Esophagus squamous epithelium (tissue), 5 donors: ENCODE measurements at places on chromosomes 1 and 21. TPM values are rescaled to one million over a fixed set of nuclear protein-coding genes. Genes with fewer than 3 reads are reported as not detected.

DNA sequence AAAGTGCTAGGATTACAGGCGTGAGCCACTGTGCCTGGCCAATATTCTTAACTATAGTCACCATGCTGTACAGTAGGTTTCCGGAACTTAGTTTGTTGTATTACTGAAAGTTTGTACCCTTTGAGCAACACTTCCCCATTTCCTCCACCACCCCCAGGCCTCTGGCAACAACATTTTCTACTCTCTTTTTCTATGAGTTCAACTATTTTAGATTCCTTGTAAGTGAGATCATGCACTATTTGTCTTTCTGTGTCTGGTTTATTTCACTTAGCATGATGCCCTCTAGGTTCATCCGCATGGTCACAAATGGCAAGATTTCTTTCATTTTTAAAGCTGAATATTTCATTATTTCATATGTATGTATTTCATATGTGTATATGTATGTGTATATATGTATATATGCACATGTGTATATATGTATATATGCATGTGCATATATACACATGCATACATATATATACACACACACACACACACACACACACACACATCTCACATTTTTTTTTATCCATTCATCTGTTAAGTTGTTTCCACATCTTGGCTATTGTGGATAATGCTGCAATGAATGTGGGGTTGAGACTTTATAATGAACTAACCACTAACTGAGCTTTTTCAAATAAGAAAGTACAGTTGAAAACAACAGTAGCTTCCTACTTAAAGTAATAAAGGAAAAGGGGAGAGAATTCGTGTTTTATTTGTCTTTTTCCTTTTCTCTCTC, 256.8 kb upstream of the C1orf105 start:
- H3K4me1 ChIP-seq: no peaks in the 10 kb centered on the region
- no peak for DNase-seq
- no peaks in the 10 kb centered on the region for H3K27me3 ChIP-seq
- H3K27ac ChIP-seq: no peak overlapping the region
- no peak overlapping the region for H3K4me3 ChIP-seq

DNA sequence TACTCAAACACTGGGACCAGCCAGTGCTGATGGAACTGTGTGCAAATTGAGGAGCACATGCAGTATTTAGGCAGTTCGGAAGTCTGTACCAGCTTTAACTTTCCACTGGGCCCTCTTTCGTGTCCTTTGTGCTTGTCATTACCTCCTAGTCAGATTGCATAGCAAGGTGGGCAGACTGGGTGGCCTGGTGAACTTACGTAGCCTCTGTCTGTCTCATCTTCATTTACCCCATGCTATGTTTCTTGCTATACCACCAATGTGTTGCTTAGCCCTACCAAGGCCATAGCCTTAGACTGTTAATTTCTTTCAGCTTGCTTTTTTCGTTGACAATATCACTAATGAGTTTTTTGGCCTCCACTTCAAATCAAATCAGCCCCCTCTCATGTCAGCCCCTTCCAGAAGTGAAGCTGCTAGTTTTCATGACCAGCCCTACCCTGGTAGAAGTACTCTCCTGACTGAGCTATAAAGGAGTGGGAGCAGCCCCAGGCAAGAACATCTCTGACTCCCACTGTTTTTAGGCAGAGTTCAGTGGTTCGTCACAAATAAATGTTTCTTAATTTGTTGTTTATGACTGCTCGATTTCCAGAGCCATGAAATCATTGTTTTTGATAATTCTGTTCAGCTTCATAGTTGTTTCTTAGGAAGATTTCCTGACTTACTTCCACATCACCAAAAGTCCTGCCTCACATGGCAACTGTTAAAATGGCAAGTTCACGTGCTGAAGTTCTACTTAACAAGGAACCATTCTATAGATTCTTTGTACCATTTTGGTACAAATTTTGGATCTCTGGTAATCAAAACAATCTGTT, 19.3 kb downstream of the PRKACB start:
- no peak overlapping the region for H3K4me3 ChIP-seq
- H3K36me3 ChIP-seq: no peaks in the 10 kb centered on the region
- H3K27me3 ChIP-seq: no peaks in the 10 kb centered on the region
- DNase-seq: no peak
- H3K4me1 ChIP-seq: no peaks in the 10 kb centered on the region

GRCh38 chr1:91897016-91897415, 11.1 kb upstream of the TGFBR3 start:
- no peak overlapping the region for H3K4me3 ChIP-seq
- peaks cover 6% of the 10 kb centered on the region for H3K4me1 ChIP-seq
- H3K27me3 ChIP-seq: no peaks in the 10 kb centered on the region
- no peak for DNase-seq
- no peaks in the 10 kb centered on the region for H3K36me3 ChIP-seq

DNA sequence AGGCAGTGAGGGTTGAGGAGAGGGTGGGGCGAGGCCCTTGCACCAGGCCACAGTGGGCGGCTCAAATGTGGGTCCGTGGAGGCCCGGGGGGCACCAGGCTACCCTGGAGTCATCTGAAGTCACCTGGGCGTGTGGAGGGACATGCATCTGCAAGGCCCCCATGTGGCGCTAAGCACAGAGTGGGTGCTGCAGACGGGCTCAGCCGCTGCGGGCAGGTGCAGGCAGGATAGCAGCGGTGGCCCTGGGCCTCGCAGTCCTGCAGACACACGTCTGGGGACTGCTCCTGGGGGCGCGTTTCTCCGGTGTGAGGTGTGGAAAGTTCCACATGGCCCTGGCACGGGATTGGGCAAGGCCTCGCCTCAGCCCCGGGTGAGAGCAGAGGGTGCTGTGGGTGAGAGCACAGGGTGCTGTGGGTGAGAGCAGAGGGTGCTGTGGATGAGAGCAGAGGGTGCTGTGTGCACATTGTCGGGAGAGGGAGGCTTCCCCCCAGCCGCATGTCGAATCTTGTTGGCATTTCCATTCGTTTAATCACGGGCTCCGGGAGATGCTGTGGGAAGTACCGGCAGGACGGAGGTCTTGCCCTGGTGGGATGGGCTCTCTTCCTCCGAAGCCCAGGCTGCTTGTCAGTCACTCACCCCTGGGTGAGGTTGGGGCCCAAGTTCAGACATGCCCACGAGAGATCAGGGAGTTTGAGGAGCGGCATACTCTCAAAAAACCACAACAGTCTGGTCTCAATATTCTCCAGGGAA, 46.5 kb downstream of the TP73 start:
- H3K4me3 ChIP-seq: no peak overlapping the region
- H3K27ac ChIP-seq: peak overlapping the region; percentile 24
- H3K27me3 ChIP-seq: no peaks in the 10 kb centered on the region
- no peaks in the 10 kb centered on the region for H3K36me3 ChIP-seq

GRCh38 chr21:45069711-45070110, 4.7 kb upstream of the ADARB1 start:
- DNase-seq: no peak
- peaks cover 6% of the 10 kb centered on the region for H3K4me1 ChIP-seq
- H3K36me3 ChIP-seq: no peaks in the 10 kb centered on the region
- no peaks in the 10 kb centered on the region for H3K27me3 ChIP-seq

- no peaks in the 10 kb centered on the region for H3K4me1 ChIP-seq
- no peak for DNase-seq
- no peaks in the 10 kb centered on the region for H3K27me3 ChIP-seq
- H3K36me3 ChIP-seq: no peaks in the 10 kb centered on the region
- H3K27ac ChIP-seq: no peak overlapping the region
Measured at GRCh38 chr1:246086191-246086590, 420.9 kb downstream of the SMYD3 start.

GRCh38 chr1:174535207-174535606, 87.4 kb downstream of the GPR52 start:
- no peaks in the 10 kb centered on the region for H3K4me1 ChIP-seq
- no peak for DNase-seq
- no peaks in the 10 kb centered on the region for H3K36me3 ChIP-seq

DNA sequence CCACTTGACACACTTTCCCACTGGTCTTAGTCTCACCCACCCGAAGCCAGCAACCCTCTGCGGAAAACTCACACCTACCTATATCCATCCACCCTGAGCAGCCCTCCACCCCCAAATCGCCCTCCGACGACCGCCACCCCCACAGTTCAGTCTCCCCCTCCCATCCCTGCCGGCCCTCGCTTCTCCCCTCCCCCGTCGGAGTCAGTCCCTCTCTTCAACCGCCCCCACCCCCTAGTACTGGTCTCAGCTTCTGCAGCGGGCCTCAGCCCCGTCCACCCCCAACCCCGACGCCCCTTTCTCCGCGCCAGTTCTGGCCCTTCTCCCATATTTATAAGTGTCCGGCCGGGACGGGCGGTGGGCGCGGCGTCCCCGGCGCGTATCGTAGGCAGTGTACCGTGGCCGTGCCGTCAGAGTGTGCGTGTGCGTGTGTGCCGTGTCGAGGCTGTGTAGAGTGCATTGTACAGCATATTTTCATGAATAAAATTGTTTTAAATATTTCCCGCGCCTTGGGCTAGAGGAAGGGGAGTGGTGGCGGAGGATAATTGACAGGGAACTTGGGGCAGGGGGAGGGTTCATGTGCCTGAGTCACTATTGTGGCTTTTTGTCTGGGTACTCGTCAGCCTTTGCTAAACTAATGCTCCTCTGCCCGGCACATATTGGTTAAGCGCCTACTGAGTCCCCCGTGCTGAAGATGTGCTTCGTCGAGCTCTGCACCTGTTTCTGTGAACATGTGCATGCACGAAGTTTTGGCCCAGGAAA, 22.0 kb downstream of the FOXO6 start:
- no peaks in the 10 kb centered on the region for H3K36me3 ChIP-seq
- no peak for DNase-seq
- H3K4me1 ChIP-seq: peaks cover 69% of the 10 kb centered on the region
- H3K27me3 ChIP-seq: no peaks in the 10 kb centered on the region

- peaks cover 16% of the 10 kb centered on the region for H3K4me1 ChIP-seq
- no peak overlapping the region for H3K27ac ChIP-seq
- no peak for DNase-seq
- no peak overlapping the region for H3K4me3 ChIP-seq
- no peaks in the 10 kb centered on the region for H3K27me3 ChIP-seq
- no peaks in the 10 kb centered on the region for H3K36me3 ChIP-seq
Measured at GRCh38 chr21:28522014-28522799, 470.5 kb downstream of the LTN1 start.

GRCh38 chr1:226364901-226365565, 42.9 kb downstream of the PARP1 start:
- H3K36me3 ChIP-seq: peaks cover 100% of the 10 kb centered on the region
- H3K4me1 ChIP-seq: no peaks in the 10 kb centered on the region
- H3K27me3 ChIP-seq: no peaks in the 10 kb centered on the region
- H3K27ac ChIP-seq: no peak overlapping the region

APCS gene
- total RNA-seq: not detected

MAGI3 gene
- total RNA-seq: 24.3 TPM

C1orf115 gene
- 7.8 TPM for total RNA-seq

TBX15 gene
- total RNA-seq: 0.15 TPM

KMO gene
- 0.04 TPM for total RNA-seq
